ENCODE measurements at places on chromosomes 5 and 9.

GRCh38 chr9:4375424-4376200, 75.7 kb upstream of the GLIS3 start:
- no peak for DNase-seq

DNA sequence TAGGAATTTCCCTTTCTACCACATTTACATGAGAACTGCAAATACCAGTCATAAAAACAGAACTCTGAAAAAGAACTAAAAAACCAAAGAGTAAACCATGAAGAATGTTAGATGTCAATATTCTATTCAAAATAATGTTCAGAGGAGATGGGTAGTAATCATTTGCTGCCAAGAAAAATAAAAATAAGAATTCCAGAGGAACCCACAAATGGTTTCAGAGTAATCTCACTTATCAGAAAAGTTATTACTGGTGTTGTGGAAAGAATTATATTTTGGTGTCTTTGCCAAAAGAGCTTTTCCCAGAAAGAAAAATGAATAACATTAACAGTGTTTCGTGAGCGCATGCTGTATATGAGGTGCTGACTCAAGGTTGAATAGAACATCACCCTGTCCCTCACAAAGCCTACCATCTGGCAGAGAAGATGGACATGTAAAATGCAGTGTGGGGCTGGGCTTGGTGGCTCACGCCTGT, 35.6 kb downstream of the GPR21 start:
- no peak for DNase-seq

- DNase-seq, result no peak
These were observed 3.9 kb upstream of the ADCY2 start for GRCh38 chr5:7391814-7392692.

GRCh38 chr5:157955541-157956172, 96.7 kb upstream of the CLINT1 start:
- DNase-seq, result no peak

DNA sequence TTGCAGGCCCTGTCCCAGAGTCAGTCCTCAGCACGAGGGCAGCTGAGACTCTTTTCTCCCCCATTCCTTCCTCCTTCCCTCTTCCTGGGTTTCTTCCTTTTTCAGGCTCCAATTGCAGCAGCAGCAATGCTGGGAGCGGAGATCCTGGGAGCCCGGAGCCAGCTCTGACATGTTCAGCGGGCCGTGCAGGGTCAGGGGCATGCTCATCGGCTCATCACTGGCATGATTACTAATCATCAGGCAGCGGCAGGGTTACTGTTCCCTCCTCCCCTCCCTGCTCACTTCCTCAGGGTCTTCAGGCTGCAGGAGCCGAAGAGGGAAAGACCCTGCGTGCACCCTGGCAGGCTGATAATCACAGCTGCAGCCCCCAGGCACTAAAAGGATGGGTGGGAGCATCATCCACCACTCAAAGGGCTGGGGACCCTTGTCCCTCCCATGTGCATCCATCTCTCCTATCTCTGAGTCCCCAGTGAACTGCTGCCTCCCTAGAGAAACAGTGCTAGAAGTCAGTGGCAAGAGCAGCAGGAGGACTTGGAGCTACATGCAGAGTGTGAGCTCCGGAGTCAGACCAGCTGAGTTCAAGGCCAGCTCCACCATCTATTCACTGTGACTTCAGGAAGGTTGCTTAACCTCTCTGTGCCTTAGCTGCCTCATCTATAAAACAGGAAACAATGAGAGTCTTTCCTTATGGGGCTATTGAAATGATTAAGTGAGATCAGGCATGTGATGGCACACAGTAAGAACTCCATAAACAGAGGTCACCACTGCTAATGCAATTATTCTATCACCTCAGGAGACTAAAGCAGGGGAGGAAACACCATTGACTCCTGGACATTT, 7.8 kb upstream of the KCNIP1 start:
- no peak for DNase-seq

- no peak for DNase-seq
These were observed 18.1 kb downstream of the SLC1A1 start for GRCh38 chr9:4508246-4508906.

DNA sequence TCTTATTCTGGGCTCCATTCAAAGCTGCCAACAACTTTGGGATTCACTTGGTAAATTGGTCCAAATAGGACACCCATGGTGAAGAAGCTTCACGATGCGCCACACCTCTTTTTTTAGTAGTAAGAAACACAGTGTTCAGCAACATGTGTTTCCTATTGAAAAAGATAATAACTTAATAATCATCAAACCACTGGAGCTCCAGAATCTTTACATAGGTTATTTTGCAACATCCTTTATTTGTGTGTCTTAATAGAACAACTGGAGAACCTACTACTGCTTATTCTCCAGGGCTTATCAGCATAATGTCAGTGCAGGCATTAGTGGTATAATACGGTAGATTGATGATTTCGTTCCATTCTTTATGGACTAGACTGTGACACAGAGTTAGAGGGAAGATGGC, 63.3 kb upstream of the DAPK1 start:
- DNase-seq, result no peak

GRCh38 chr9:69376651-69377050, 51.6 kb downstream of the ENTREP1 start:
- DNase-seq, result no peak

DNA sequence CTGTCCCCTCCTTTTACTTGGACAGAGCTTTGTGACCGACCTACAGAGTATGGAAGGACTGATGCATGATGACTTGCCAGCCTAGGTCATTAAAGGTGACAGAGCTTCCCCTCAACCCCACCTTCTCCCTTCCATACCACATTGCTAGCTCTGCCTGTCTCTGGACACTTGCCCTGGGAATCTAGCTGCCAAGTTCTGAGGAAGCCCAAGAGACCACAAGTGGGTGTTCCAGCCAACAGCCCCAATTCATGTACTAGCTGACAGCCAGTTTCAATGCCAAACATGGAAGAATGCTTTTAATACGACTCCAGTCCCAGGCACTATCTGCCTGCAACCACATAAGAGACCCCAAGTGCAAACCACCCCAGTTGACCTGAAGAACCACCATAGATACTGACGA, 477.1 kb downstream of the SPOCK1 start:
- no peak for DNase-seq

DNA sequence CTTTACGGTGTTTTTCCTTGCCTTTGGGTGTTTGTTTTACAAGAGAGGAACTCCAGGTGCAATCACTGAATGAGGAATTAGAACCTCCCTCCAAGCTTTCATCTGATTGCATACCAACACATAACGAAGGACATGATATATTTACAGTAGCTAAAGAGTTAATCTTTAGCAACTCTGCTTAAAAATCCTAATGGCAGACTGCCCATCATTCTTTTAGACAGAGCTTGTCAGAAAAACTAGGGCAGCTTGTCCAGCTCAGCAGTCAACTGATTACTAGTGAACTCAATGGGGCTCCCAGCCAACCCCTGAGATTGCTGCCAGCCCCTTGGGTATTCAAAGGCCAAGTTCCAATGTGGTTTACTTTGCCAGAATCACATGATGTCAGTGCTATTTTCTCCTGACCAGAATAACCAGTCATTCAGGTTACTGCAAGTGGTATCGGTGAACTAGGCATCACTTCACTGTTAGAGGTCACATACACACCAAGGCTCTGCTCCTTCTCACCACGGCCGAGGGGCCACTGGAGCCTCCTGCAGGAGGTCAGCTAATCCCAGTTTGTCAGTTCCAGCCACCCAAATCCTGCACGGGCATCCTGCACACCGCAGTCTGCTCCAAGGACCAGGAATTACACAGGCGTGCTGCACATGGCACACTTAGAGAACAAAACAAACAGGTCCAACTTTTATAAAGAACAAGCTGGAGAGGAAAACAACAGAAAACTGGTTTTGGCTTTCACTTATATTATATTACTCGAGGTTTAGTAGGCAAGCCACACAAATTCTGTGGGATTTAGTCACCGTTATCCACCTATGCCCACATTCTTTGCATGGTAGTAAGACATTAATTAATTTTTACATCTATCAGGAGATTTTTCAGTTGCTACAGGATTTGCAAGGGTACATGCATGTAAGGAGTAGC, 62.5 kb downstream of the NFIB start:
- DNase-seq, result no peak

- no peak for DNase-seq
These were observed 619 bp upstream of the APC start for GRCh38 chr5:112737070-112737462.

DNA sequence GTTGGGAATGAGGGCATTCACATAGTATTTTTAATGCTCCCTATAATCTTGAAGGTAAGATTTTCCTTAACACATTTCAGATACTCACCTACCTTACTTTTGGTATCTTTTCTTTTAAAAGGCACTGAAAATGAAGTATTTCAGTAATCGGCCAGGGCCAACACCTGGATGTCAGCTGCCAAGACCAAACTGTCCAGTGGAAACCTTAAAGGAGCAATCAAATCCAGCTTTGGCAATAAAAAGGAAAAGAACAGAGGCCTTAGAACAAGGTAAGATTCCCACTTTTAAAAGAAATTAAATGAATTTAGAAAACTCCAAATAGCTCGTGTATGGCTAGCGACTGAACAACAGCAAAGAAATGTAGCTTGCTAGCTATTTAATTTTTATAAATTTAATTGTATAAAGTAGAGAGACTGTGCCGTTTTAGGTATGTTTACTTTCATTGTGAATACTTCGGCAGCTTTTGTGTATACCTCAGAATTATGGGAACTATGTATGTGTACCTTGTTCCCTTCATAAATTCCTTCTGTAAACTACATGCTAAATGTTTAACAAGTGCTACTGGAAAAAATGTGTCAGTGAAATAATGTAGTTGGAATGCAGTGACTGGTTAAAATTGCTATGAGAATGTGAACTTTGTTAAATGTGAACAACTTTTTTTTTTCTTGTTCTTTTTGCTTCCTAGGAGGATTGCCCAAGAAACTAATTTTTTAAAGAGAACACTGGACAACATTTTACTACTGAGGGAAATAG, 41.9 kb downstream of the CDK7 start:
- DNase-seq, result no peak

- DNase-seq, result no peak
These were observed 526.7 kb upstream of the TYRP1 start for GRCh38 chr9:12166518-12166917.

DNA sequence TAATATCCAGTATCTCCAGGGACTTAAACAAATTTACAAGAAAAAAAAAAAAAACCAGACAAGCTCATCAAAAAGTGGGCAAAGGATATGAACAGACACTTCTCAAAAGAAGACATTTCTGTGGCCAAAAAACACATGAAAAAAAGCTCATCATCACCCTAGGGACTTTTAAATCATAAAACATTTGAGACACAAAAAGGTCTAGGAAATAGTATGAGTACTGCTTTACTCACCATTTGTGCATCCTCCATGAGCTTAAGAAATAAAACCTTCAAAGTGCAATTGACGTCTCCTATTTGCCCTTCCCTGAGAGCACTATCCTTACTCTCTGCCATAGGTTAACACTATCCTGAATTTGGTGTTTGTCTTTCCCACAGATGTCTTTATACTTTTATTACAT, 193.7 kb upstream of the NREP start:
- no peak for DNase-seq

DNA sequence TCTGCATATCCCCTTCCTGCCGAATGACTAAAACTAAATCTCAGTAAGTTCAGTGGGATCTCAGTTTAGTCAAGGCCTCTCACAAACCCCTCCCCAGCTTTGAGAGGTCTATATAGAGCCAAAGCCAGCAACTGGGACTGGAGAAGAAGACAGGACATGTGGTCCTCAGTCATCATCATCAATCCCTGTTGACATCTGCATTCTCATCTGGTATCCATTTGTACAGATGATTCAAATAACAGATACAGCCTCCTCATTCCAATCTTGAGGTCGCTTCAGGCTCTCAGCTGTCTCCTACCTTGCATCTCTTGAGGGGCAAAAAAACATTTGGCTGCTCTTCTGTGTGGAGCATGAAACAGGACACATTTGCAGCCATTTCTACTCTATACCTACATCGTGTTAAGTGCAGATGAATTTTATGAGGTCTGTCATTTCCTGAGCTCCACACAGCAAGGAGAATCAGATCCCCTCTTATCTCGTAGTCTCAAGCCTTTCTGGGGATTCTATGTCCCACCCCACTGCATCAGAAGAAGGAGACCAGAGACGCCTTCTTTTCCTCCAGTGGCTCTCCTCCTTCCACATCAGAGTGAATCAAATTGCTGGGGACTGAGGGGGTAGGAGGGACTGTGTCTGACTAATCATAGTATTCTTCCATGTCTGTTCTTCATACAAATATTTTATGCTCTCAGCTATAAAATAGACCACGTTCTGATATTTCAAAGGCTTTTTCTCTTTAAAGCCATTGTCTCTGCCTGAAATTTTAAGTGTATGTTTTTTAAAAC, 4.7 kb upstream of the RECK start:
- no peak for DNase-seq

GRCh38 chr5:132641241-132641723, 16.7 kb upstream of the IL13 start:
- DNase-seq, result no peak

- DNase-seq, result no peak
These were observed 25.2 kb upstream of the PITX1 start for GRCh38 chr5:135059000-135059923.

DNA sequence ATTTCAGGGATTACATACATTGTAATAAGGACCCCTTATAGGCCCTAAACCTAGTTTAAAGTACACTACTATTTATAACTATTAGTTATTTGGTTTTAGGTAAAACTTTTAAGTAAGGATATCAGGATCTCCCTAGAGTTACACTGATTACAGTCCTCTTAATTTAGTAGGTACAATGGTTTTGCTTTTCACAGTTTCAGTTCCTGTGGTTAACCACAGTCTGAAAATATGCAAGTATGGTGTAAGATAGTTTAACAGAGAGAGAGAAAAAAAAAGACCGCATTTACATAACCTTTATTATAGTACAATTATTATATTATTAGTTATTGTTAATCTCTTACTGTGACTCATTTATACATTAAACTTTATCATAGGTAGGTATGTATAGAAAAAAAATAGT, 725.3 kb upstream of the PTPRD start:
- no peak for DNase-seq

- no peak for DNase-seq
These were observed 99.1 kb downstream of the ENC1 start for GRCh38 chr5:74541381-74541781.

DNA sequence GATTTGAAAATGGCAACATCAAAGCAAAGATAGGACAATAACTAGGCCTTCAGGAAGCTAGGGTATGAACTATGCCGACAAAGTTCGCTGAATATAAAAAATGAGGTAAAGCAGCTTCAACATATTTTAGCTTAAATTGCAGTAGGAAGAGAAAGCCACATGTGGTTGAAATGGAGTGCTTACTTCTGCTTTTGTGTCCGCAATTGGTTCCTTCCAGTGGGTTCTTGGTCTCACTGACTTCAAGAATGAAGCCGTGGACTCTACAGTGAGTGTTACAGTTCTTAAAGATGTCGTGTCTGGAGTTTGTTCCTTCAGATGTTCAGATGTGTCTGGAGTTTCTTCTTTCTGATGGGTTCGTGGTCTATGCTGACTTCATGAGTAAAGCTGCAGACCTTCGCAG, 95.2 kb downstream of the APTX start:
- no peak for DNase-seq

DNA sequence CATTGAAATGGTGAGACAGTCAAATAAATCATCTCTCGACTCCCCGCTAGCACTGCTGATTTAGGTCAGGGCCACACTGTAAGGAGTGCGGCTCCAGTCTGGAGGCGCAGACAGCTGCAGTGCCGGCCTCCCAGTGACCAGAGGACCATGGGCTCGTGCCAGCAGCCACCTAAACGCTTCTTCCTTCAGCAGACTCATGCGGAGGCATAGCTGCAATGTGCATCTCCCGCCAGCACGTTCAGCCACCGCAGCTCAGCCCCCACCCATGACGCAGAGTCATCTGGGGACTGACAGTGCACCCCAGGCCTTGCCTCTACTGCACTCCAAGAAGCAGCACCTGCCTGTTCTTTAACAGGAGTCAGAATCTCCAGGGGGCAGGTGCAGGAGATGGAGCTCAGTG, 13.6 kb upstream of the MAPK9 start:
- no peak for DNase-seq
